ENCODE measurements at places on chromosomes 1 and 21. TPM values are rescaled to one million over a fixed set of nuclear protein-coding genes. Genes with fewer than 3 reads are reported as not detected.

GRCh38 chr1:31891280-31891679 lies 46.9 kb downstream of the PTP4A2 start:
- no peak for DNase-seq

LRRC39 gene
- not detected for total RNA-seq

CRP gene
- not detected for total RNA-seq

TBX19 gene
- total RNA-seq = 1.1 TPM

Data from MG63 (cell line).